IMR-90 (cell line): ENCODE measurements at places on chromosomes 5 and 9.

GRCh38 chr9:33155393-33155792 lies 11.7 kb downstream of the B4GALT1 start:
- no peak for DNase-seq

GRCh38 chr5:178069909-178070308 lies 43.4 kb upstream of the N4BP3 start:
- peak; percentile 26 for DNase-seq

DNA sequence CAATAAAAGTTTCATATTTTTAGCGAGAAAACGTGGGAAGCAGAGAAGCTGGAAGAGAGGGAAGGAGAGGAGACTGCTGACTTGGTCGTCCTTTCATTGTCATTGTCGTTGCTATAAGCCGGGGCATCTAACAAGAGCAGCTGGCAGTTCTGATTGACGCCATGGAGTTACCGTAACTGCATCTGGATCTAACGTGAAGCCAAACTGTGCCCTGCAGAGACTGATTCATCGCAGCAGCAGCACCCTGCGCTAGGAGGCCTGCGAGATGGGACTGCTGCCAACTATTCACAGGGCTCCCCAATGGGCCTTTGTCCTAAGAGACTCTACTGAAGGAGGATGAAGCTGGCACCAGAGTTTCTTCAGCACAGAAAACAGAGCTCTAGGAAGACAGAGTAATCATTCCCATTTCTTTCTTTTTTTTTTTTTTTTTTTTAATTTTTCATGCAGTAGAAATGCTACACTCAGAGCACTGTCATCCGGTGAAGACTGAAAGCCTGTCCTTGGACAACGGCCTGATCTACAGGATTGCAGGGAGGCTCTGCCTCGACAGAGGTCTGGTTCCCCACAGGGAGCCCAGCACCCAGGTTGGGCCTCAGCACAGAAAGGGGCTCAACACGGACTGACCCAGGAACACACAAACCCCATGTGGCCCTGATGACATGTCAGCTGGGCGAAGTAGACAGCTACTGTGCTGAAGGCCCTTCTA lies 47.8 kb downstream of the RETREG1 start:
- DNase-seq = no peak

GRCh38 chr9:113930390-113930783 lies 54.3 kb downstream of the ZNF618 start:
- no peak for DNase-seq

DNA sequence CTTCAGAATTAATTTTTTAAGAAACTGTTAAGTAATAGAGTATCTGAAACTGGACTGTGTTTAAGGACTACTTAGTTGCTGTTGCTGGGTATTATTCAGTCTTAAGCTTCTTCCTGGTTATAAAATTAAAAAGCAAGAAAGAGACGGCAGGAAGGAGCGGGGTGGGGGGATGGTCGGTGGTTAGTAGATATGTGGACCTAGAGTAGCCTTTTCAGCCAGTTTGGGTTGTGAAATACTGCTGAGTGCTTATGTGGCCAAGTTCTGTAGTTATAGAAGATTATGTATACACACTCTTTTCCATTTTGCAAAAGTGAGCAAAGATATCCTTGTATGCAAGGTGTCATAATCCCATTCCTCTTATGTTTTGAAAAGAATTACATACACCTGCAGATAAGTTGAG lies 28.5 kb downstream of the TRIO start:
- peak; percentile 85 for DNase-seq

GRCh38 chr5:103216137-103216536 lies 42.4 kb upstream of the MACIR start:
- peak; percentile 4 for DNase-seq

GRCh38 chr5:35859101-35859661 lies 2.5 kb downstream of the IL7R start:
- peak; percentile 28 for DNase-seq
